ENCODE measurements at places on chromosomes 7 and 10.

DNA sequence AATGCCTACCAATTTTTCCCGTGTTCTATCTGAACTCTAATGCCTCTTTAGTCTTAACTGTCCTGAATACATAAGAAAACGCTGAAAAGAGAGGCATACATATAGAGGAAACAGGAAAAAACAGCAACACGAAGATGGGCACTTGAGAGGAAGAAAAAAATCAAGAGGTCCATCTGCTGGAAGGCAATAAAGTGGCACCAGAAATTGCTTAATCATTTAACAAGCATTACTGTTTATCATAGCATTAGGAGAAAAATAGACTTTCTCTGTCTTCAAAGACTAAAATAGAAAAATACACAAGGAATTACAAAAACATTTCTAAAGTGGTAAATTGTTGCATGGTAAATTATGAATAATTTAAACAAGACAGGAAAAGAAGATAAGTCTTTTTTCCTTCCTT, 35.0 kb downstream of the NSUN6 start:
- DNase-seq = no peak

DNA sequence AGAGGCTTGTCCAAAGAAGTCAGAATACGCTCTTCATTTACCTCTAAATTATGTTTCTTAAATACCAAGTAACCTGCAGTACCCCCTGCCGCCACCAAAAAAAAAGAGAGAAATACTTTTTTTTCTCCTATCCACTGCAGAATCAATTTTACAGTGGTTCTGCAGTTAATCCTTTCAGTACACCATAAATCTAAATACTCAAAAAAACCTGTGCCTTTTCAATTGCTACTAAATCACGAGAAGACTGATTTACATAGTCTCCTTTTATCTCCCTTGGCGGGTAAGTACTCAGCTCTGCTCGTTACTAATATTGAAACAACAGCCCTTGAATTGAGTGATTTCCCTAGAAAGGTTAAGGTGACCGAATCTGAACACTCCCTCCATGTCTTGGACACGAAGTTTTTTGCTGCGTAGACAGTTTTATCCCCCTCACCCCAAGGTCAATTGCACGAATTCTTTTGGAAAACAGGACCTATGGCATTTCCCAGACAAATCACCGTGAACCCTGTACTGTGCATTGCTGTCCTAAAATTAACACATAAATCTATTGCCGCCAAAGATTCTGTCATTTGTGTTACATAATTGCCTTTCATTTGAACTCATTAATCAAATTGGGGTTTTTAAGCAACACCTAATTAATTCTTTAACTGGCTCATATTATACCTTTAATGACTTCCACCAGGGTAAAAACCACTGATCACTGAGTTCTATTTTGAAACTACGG, 512 bp upstream of the VIM start:
- DNase-seq = peak; percentile 46

DNA sequence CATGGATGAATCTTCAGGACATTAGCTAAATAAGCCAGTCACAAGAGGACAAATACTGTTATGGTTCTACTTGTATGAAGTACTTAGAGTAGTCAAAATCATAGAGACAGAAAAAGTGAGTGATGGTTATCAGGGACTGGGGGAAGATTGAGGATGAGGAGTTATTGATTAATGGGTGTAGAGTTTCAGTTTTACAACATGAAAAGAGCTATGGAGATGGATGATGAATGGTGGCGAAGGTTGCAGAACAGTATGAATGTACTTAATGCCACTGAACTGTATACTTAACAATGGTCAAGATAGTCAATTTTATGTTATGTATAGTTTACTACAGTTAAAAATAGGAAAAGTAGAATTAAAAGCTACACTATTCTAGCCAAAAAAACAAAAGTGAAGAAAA, 7.8 kb downstream of the STK31 start:
- DNase-seq = no peak

GRCh38 chr10:3526727-3527501, 258.1 kb downstream of the KLF6 start:
- no peak for DNase-seq

DNA sequence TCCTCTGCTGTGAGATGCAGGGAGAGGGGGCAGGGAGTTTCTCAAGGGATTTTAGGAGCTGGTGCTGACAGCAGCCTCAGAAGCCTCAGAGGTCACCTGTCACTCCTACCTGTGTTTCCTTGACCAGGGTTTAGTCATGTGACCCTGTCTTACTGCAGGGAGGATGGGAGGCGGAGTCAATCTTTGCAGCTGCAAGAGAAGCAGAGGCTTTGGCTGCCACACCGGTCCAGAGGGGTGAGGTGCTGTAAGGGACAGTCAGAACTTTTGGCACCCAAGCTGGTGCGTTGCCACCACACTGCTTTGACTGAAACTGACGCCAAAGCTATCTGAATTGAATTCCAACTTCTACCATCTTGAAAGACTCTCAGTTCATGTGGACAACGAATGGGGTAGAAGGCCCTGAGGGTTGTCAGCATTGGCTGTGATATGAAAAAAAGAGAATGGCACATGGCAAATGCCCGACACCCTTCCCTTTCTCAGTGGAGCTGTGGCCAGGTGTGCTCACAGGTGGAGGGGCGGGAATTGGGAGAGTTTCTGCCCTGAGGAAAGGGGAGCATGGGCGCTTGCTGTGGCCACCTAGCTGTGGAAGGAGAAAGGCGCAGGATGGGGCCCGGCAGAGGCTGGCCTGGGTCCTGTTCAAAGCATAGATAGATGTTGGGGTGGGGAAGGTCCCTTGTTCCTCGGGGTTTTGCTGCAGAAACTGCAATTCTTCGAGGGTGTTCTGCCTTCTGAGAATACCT, 69.3 kb downstream of the ARHGAP22 start:
- no peak for DNase-seq

DNA sequence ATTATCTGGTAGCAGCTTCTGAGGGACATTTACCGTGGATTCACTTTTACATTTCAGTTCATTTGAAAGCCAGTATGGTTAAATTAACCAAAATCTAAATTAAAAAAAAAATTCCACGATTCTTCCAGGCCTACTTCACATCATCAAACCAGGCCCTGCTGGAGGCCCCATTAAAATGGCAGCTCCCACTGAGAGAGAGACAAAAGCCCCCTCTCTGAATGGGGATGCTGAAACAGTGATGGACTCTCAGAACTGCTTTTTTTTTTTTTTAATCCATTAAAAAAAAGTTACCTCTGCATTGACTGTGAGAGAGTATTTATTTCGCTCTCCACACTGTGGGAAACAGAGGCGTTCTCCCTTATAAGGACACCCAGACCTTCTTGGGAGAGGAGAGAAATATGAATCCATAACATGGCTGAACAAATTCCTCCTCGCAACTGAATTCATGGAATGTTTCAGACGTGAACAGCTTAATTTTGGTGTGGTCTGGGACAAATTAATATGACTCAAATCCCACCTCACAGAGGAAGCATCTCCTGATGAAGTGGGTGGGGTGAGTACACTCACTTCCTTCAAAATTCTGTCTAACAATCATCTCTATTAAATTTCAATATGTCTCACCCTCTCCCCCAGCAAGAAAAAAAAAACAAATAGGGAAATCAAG, 73.5 kb downstream of the SAMD9 start:
- no peak for DNase-seq

- no peak for DNase-seq
These were observed 77.6 kb downstream of the CLRN3 start for GRCh38 chr10:127815147-127815546.

GRCh38 chr7:75663302-75663907, 75.3 kb downstream of the HIP1 start:
- DNase-seq = no peak

GRCh38 chr10:119517235-119518141, 25.0 kb downstream of the RGS10 start:
- DNase-seq = peak; percentile 71

DNA sequence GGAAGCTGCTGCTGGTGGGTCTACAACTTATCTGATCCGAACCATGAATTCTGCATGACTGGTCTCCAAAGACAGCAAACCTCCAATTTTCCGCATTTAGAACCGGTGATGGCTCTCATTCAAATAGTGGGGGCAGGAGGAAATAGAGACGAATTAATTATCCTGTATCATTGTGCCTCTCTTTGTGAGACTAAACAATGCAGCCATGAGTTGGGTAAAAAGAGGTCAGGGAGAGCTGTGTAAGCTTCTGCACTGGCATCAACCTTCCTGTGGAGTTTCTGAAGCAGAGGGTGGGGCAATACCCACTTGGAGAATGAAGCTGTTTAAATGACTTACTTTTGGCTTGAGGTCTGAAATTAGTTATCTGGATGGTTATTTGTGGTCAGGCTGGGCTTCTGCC, 266.4 kb downstream of the SORCS3 start:
- no peak for DNase-seq

DNA sequence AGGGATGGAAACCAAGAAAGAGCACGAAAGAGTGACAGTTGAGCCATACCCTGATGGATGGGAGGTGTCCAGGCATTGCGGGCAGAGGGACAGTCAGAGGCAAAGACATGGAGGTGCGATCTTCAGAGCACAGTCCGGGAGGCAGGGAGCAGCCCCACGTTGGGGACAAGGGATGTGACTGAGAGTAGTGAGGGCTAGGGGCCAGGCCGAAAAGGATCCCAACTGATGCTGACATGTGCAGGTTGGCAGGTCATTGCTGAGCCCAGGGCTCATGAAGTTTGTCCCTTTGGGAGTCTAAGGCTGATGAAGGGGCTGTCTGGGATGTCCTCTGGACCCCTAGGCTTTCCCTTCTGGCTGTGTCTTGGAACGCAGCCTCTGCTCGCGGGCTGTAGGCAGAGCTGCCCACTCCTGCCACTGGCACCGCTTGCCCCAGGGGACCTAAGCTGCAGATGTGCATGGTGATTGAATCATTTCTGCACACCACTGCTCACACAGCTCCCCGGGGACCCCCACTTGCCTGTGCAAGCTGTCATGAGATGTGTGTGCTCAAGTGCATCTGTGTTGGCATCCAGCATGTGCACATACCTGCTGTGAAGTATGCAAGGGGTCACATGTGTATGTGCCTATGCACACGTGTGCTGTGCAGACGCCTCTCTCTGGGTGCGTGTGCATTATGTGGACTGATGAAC, 125.1 kb downstream of the ZMIZ1 start:
- DNase-seq = no peak

- no peak for DNase-seq
These were observed 57.6 kb upstream of the ANAPC16 start for GRCh38 chr10:72158176-72158575.

DNA sequence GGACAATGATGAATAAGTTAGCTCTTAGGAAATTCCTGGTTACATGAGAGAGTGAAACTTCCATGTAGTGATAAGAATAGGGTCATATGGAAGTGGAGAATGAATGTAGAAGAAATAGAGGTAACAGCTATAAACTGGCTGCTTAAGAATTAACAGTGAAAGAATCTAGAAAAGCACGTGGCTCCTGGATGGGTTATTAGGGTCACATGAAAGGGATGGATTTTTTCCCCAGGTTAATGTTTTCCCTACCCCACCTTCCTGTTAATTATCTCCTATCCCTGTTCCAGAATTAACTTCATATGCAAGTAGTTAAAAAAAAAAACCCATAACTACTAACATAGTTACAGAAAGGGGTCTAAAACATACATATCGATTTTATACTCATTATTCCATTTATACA, 58.0 kb downstream of the ANKIB1 start:
- DNase-seq = no peak

- DNase-seq = no peak
These were observed 321.5 kb upstream of the GHITM start for GRCh38 chr10:83817797-83818196.

DNA sequence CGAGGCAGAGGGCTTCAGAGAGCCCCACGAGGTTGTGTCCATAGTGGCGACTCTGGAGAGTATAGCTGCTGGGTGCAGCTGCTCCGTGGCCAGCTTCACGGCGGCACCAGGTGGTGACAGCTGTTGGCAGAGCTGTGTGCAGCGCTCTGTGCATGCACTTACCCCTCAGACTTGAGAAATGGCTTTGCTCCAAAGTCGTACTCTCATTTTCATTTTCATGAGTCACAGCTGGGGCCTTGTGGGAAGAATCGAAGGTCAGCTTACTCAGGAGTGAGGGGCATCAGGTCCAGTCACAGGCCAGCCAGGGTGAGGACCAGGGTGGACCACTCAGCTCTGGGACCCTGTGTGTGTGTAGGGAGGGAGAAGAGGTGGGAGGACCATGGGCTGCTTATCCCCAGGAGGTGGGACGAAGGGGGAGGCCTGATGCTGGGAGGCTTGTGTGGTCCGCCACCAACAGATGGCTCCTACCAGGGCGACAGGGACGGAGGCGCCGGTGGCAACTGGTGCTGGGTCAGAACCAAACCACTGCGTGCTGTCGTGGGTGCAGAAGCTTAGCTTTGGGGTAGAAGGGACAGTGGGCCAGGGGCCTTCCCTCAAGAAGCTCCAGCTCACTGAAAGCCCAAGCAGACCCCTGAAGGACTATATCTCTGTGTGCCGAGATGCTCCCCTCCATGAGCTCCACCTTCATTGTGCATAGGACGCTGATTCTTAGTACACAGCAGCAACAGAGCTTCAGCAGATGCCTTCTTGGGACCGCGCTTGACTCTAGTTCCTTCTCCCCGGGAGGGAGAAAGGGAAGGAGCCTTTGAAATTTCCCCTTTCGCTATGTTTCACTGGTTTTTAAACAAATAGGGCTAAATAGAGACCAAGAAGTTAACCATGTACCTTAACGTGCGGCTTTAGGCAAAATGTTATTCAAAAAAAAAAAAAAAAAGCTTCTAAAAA, 225.0 kb downstream of the CELF2 start:
- peak; percentile 86 for DNase-seq

DNA sequence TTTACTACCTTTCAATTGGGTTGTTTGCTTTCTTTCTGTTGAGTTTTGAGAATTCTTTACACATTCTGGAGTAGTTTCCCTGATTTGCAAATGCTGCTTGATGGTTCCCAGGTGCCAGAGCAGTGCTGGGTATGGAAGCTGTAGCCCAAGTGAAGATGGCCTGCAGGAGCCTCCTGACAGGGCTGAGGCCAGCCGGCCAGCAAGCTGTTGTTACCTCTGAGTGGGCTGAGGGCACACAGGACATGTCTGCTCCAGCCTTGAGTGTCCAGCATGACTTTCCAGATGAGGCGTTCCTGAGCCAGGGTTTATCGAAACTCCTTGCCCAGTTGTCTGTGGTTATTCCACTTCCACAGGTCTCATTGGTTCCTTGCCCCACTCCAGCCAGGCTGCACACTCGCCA, 164.6 kb upstream of the TNS3 start:
- no peak for DNase-seq

- DNase-seq = no peak
These were observed 128.7 kb upstream of the HABP2 start for GRCh38 chr10:113423981-113424721.

- peak; percentile 65 for DNase-seq
These were observed 77.1 kb downstream of the GSAP start for GRCh38 chr7:77338883-77339629.

- no peak for DNase-seq
These were observed 17.6 kb downstream of the SLC26A4 start for GRCh38 chr7:107678110-107678753.

- DNase-seq = no peak
These were observed 52.5 kb upstream of the NRP1 start for GRCh38 chr10:33386926-33387325.

GRCh38 chr10:62503872-62504271, 129.7 kb downstream of the ZNF365 start:
- peak; percentile 34 for DNase-seq

DNA sequence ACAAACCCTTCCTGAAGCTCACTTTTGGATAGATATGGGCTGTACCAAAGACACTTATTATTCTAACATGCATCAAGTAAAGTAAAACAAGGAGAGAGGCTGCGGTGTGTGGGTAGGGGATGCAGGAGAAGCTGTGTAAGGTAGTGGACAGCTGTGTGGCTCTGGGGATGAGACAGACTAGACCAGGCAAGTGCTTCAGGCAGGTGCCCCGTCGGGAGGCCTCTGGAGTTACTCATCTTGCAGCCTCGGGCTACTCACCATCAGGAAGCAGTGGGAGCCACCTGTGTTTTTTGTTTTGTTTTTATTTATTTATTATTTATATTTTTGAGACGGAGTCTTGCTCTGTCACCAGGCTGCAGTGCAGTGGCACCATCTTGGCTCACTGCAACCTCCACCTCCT, 49.3 kb upstream of the NCAPG2 start:
- no peak for DNase-seq

Measured in suppressor macrophage treated with lipopolysaccharide for 4 hours (primary cell).